ENCODE measurements at places on chromosomes 11 and 22. TPM values are rescaled to one million over a fixed set of nuclear protein-coding genes. Genes with fewer than 3 reads are reported as not detected.

GRCh38 chr22:26161746-26162145 is 7.5 kb upstream of the SEZ6L start:
- DNase-seq, result no peak

DNA sequence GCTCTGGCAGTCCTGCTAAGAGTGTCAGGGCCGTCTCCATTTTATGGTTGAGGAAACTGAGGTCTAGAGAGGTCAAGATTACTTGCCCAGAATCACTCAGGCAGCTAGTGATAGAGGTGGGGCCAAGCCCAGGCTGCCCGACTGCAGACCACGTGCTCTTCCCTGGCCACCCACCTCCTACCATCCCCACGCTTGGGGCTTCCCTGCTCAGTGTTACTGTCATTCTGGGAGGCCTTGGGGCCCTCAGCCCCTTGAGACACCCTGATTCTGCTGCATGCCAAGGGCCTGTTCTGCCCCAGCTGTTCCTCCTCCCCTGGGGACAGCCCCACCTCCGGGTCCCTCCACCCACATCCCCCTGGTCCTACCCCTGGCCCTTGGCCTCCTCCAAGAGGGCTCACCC is 17.2 kb upstream of the TAB1 start:
- DNase-seq, result no peak

- DNase-seq, result no peak
These were observed 14.9 kb downstream of the FAM118B start for GRCh38 chr11:126226334-126227084.

The FERMT3 gene
- total RNA-seq, result 36.3 TPM

All from kidney (tissue), 22 donors.